GM04504 (cell line): ENCODE measurements at places on chromosomes 6 and 20.

DNA sequence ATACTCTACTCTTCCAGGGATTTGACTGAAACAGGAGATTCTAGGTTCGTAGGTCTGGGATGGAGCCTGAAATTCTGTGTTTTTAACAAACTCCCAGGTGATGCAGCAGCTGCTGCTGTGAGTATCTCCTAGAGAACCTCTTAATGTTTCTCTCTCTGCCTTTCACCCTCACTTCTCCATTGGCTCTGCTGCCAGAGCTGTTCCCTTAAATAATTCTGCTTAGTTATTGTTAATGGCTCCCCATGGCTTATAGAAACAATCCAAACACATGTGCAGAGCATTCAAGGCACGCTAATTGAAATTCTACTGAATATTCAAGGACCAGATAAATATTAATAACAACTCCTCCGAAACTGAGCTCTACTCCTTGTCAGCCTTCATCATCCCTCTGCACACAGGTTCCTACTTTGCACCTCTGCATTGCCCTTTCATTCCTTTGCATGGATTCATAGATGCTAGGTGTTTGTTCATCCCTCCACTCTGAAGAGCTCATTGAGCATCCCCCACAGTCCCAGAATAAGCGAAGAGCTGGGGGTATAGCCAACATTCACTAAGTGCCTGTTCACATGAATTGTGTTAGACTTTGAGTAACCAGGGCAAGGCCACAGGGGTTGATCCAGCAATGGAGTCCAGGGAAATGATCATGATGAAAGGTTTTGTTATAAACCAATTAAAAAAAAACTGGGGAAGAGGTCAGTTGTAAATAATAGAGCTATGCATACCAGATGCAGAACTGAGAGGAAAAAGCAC, 488.4 kb upstream of the JAG1 start:
- DNase-seq: no peak

GRCh38 chr6:142356201-142356883, 54.5 kb downstream of the ADGRG6 start:
- DNase-seq: peak; percentile 67

DNA sequence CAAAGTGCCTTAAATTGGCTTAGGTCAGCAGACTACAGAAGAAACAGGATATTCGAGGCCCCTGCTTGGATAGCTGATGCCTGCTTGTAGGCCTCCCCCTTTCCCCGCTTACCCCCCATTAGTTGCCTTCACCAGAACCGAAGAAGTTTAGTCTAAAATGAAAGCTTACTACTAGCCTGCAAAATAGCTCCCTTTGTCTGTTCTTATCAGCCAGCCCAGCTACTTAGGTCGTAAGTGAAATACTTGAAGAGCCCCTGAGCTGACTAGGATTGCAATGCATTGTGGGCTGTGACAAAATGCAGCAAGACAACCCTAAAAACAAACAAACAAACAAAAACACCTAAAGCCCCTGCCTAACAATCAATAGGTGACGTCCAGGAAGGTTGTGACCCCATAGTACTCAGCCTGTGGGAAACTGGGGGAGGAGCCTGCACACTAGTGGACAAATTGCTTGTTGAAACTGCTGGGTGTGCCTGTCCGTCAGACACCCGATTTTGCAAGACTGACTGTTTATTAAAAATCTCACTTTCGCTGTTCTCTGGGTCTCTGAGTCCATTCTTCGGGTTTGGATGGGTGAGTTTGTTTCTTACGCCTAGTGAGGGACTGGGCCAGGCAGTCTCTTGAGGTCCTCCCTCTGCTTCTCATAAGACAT, 105.0 kb upstream of the DUSP22 start:
- no peak for DNase-seq

- DNase-seq: peak; percentile 97
Observed at GRCh38 chr6:121932076-121932991, 467.1 kb upstream of the HSF2 start.

DNA sequence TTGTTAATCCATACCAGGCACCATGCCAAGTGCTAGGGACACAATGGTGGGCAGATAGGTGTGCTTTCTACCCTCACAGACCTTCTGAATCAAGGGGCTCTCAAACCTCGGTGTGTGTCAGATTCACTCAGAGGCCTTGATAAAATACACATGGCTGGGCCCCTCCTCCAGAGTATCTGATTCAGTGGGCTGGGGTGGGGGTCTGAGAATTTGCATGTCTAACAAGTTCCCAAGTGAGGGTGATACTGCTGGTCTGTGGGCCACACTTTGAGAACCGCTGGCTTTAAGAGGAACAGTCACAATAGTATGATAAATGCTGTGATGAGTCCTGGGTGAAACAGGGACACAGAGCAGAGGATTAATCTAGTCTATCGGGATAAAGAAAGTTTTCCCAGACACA, 35.8 kb upstream of the SIRT5 start:
- DNase-seq: no peak

GRCh38 chr20:62968378-62969178, 16.1 kb downstream of the SLC17A9 start:
- no peak for DNase-seq

DNA sequence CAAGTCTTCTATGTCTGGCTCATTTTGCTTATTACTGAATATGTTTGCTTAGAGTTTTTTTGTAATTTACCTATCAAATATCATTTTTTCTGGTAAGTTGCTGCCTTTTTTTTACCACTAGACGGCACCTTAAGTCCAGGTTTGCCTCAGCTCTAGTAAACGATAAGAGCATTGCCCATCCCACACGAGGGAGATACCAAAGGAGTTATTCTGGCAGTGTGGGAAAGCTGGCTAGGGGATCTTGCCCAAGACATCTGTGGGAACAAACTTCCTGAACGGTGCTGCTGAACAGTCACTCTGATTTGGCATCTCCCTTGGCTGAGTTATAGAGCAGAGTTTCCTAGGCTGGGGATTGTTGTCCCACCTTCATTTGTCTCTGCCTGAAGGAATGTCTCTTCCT, 306.4 kb downstream of the COL12A1 start:
- DNase-seq: peak; percentile 9

DNA sequence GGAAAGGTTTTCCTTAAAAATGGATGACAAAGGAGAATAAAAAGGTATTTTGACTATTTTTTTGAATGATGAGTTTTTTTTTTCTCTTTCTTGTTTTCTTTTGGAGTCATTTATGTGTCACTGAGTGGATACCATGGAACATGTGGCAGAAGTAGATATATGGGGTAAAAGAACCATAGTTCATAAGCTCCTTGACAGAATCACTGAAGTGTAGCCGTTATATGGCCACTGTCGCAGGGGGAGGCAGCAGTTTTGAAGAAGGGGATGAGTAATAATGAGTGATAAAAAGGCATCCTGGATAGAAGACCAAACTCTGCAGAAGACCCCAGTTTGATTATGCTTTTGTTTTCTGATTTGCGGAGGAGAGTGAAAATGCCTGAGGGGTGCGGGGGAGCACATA, 15.5 kb downstream of the PTPN1 start:
- no peak for DNase-seq

- no peak for DNase-seq
Observed at GRCh38 chr6:11333132-11333849, 100.8 kb upstream of the NEDD9 start.

- no peak for DNase-seq
Observed at GRCh38 chr6:166105341-166106075, 62.1 kb downstream of the TBXT start.

DNA sequence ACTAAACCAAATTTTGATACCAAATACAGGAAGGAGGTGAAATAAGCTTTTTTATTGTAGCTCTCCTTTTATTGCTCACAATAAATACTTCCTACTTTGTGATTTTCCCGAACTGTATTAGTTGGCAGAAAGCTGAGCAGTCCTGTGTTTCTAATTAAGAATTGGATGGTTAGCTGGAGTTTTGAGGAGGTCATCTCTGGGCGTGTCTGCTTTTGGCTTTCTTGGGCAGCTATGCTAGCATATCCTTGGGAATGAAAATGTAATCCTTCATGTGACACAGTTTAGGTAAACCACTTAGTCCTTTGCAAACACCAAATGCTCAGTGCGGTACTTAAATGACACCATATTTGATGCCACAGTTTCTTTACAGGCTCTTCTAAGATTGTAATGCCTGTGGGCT, 67.5 kb downstream of the MTHFD1L start:
- DNase-seq: peak; percentile 91

DNA sequence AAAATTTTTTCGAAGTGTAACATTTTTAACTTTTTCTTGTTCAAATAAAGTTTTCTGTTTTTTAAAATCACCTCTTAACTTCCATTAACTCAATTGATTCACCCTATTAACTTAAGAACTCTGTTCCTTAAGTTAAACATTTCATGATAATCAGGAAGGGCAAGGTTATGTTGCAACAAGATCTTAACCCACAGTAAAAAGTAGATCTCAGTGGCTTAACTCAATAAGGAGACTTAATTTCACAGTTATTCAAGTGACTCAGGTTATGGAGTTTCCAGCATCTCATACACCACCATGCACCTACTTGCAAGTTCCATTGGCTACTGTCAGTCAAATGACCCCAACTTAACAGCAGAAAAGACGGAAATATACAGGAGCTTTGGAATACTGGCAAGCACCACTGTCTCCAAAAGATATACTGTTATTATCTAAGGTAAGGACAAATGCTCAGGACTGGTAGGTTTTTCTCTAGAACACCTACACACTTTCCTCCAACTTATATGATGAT, 11.2 kb downstream of the HLA-DQB1 start:
- no peak for DNase-seq

DNA sequence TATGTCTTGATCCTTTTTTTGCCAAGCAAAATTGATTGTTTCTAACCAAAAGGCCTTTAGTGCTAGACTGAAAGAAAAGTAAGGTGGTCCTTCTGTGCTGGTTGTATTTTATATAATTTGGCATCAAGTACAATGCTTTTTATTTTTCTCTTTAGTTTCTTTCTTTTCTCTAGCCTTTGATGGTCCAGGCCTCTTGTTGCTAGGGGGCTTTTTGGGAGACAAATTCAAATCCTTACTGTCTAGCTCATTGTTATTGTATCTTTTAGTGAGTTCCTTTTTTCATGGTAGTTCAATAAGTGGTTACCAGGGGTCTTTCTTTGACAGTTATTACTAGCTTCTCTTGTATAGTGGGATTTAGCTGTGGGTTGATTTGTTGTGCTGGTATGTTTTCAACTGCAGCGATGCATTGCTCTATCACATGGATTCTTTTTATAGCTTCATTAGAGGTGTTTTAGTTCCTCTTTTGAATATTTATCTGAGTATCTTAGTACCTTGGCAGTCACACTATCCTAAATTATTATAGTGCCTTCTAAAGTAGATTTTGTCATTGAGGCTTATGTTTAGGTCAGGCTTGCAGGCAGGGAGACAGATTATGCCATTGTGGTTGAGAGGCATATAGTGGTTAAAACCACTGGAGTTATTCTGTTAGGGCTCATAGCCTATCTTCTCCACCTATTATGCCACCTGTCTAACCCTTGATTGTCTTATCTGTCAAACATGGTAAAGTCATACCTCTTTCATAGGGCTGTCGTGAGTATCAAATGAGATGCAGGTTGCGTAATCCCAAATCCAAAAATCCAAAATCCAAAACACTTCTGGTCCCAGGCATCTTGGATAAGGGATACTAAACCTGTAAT, 49.5 kb downstream of the KCNS1 start:
- no peak for DNase-seq

- no peak for DNase-seq
Observed at GRCh38 chr6:155194399-155194798, 69.4 kb upstream of the CLDN20 start.

GRCh38 chr20:7703996-7704395, 236.3 kb downstream of the HAO1 start:
- DNase-seq: no peak

GRCh38 chr20:40775561-40776146, 86.6 kb upstream of the MAFB start:
- no peak for DNase-seq

- DNase-seq: no peak
Observed at GRCh38 chr6:41331401-41332150, 3.8 kb upstream of the NCR2 start.

DNA sequence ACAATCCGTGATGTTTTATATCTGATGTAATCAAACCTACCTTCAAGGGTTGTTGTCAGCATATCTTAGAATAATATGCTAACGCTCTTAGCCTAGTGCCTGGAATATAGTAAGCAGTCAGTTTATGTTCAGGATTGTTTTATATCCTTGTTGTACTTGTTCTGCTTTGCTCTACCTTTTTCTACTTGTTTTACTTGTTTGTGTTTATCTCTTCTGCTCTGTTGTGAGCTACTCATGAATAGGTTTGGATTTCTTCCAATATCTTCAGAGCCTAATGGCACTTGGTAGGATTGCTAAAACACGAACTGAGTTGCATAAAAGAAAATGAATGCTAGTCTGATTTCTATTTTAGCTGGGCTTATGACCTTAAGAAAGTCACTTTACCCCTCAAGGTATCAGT, 40.1 kb downstream of the DNAH8 start:
- no peak for DNase-seq

GRCh38 chr6:45835721-45836437, 179.8 kb downstream of the CLIC5 start:
- DNase-seq: no peak

DNA sequence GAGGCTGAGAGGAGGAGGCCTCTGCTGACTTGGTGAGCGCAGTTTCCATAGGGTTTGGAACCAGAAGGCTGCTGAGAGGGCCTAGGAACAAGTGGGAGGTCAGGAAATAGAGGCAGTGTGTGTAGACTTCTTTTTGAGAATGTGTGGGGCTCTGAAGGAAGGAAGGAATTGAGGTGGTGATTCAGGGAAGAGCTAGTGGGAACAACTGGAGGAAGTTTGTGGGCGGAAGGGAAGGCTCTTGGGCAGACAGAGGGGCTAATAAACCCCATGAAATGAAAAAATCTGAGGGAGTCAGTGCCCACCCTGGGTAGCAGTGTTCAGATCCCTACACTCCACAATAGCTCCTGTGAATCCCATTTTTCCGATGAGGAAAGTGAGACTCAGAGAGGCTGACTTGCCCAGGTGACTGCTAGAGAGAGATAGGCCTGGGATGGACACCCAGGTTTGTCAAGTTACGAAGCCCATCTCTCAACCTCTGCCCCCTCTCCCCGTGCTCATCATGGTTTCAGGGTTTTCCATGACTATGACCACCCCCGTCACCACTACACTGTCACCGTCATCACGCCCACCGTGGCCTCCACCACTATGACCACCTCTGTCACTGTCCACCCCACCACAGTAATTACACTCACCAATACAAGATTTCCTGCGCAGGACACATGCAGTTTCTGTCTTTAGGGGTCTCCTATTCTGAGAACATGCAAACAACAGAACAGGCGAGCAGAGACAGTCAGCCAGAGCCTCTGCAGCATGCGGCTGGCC, 106.4 kb downstream of the MRPL14 start:
- no peak for DNase-seq

DNA sequence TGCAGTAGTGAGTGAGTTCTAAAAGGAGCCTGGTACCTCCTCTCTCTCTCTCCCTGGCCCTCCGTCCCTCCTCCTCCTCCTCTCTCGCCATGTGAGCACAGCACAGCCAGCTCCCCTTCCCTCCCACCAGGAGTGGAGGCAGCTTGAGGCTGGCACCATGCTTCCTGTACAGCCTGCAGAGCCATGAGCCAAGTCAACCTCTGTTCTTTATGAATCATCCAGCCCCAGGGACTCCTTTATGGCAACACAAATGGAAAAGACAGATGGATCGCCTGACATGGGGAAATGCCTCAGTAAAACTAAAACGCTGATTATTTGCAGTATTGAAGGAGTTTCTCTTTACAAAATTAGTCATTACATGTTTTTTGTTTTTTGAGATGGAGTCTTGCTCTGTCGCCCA, 233.7 kb upstream of the ARID1B start:
- no peak for DNase-seq

- no peak for DNase-seq
Observed at GRCh38 chr6:158290659-158291058, 21.6 kb upstream of the TULP4 start.
